Stimulated activated CD4-positive, alpha-beta T cell treated with anti-CD3 and anti-CD28 coated beads, Interleukin-1b, Interleukin-23, amount 100 ng/mL, for 1 hour (primary cell): ENCODE measurements at places on chromosomes 6 and 20.

- DNase-seq = no peak
Observed at GRCh38 chr6:11258260-11259237, 26.1 kb upstream of the NEDD9 start.

DNA sequence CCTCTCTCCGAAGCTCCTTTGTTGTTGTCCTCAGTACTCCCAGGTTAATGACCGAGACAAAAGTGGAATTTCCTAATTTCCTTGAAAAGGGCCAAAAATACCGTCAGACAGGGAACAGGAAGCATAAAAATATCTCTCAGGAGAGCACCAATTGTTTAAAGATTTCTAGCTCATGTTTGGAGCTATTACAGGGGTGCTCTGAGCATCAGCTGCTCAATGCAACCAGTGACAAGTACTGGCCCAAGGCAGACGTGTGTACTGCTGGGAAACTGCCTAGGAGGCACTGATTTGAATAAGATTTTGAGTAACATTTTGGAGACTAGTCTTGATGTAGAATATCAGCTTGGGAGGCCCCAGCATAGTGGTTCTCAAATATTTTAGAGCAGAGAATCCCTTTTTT, 17.3 kb downstream of the LAMA4 start:
- DNase-seq = no peak

DNA sequence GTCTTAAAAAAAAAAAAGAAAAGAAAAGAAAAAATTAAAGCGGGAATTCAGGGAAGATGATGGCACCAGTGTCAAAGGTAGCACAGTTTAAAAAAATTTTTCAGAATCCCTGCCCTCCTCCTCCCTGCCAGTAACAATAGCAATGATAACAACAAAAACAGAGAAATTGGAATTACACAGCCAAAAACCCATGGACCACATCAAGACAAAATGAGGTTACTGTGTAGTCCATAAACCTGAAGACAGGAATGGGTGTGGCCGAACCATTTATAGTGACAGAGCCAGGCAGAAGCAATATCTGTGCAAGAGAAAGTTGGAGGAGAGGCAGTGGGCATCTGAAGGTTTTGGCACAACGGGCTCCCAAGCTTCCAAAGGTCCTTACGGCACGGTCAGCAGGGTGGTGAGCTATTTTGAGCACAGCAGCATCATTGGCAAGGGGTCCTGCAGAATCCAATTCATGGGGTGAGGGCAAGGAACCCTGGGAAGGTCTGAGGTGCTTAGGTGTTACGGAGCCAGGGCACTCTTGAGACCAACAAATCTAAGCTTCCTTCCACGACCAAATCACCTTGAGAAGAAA, 202.3 kb downstream of the GMPR start:
- no peak for DNase-seq

DNA sequence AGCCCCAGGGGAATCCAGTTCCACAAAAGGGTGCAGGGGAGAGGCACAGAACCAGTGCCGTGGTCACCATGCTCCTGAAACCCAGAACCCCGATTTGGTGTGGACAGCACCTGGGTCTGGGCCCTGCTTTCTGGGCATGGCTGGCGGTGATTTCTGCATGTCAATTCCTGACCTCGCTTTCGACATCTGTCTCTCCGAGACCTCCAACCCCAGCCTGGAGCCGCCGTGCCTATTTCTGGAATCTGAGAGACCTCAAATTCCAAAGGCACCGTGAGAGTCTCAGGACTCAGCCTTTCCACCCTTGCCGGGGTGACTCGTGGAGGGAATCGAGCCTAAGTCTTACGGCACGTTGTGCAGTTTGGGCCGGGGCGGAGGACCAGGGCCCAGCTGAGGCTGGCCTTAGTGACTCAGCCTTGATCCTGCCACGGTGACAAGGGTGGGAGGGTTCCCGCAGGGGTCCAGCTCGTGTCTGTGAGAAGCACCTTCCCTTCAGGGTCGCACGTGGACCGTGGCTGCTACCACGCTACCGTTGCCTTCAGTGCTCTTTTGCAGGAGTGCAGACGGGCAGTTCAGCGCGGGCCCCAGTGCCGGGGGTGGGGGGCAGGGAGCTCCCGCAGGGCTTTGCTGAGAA, 133.7 kb downstream of the PXDC1 start:
- DNase-seq = no peak

DNA sequence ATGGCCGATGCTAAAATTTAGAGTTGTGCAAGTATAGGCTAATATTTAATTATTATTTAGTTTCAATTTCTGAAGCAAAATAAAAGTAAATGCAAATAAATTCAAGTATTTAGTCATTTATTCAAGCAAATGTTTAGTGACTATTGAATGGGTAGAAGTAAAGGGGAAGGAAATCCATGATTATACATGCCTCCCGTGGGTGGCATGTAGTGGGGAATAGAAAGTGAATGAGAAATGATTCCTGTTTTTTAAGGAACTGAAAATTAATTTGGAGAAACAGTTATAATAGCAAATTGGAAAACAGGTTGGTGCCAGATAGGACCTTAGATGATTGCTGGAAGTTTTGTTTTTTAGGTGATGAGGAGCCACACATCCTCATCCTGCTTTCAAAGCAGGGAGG, 35.4 kb downstream of the FAM229B start:
- DNase-seq = no peak
